Stimulated activated CD4-positive, alpha-beta T cell treated with anti-CD3 and anti-CD28 coated beads, Interleukin-1b, Interleukin-23, amount 100 ng/mL, for 1 hour (primary cell): ENCODE measurements at places on chromosomes 3 and 15.
A peak's percentile ranks its signal among the peaks of the same experiment; 100 is the strongest.

- DNase-seq, result no peak
Observed at GRCh38 chr15:29037997-29038705, 152.4 kb downstream of the APBA2 start.

GRCh38 chr3:107208100-107208499 is 169.1 kb upstream of the CCDC54 start:
- DNase-seq, result no peak

DNA sequence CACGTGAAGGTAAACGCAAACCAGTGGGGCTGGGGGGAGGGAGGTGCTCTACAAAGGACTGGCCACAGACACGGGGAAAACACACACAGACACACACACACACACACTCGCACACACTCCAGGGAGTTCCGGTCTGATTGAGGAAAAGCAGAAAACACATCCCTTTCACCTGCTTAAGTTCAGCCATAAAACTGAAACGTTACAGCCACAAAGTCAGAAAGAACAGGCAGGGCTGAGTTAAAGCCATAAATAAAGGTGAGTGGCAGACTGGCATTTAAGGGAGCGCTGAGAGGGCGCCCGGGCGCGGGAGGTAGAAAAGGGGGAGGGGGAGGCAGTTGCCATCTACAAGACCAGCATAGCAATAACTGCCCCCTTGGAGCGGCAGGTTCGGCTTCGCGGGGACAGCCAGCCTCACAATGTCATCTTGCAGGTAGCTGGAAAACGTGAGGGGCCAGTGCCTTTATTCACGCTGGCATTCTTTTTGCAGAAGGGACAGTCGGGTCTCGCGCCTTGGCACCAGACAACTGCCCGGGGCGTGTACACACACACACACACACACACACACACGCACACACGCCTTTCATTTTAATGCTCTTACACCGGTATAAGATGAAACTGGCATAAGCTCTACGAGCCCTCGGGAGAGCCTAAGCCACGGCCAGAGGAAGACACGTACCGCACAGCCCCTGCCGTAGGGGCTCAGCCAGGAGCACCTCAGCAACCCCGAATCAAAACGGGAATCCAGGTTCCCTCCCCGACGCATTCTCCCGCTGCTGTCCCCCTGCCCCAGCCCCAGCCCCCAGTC is 866 bp downstream of the TNIK start:
- peak; percentile 22 for DNase-seq

DNA sequence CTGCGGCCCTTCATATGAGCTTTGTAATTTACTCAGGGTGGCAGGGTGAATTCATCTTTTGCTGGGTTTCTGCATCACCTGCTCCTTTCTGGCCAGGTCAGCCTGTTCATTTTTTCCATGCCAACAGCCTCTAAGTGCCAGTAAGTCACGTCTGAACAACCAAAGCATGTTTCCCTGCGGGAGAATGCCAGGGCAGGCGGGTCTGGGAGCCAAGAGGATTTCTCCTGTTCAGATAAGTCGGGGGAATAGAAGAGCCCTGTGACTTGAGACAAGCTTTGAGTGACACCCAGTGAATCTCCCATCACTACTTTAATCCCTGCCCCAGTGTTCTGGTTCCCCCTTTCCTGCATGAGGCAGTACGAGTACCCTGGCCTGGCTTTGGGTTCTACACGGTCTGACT is 153.1 kb downstream of the PGPEP1L start:
- no peak for DNase-seq

GRCh38 chr3:157075693-157076420 is 84.1 kb downstream of the CCNL1 start:
- DNase-seq, result no peak

DNA sequence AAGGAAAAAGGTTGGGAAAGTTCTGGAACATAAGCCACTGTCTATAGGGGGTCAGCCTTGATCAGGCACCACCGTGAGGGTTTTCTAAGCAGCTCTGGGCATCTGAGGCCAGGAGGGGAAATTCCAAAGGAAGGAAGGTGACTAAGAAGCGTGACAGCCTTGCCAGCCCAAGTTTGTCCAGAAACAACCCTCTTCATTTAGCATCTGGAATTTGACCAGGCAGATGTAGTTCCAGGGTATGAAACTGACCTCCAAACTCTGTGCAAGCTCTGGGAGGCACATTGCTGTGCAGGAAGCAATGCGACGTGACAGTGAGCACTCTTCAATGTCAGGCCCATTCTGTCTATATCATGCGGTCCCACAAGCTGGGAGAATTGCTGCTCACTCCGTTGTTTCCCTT is 85.4 kb upstream of the TPM1 start:
- no peak for DNase-seq

GRCh38 chr3:49263159-49263889 is 13.7 kb downstream of the C3orf62 start:
- DNase-seq, result no peak

DNA sequence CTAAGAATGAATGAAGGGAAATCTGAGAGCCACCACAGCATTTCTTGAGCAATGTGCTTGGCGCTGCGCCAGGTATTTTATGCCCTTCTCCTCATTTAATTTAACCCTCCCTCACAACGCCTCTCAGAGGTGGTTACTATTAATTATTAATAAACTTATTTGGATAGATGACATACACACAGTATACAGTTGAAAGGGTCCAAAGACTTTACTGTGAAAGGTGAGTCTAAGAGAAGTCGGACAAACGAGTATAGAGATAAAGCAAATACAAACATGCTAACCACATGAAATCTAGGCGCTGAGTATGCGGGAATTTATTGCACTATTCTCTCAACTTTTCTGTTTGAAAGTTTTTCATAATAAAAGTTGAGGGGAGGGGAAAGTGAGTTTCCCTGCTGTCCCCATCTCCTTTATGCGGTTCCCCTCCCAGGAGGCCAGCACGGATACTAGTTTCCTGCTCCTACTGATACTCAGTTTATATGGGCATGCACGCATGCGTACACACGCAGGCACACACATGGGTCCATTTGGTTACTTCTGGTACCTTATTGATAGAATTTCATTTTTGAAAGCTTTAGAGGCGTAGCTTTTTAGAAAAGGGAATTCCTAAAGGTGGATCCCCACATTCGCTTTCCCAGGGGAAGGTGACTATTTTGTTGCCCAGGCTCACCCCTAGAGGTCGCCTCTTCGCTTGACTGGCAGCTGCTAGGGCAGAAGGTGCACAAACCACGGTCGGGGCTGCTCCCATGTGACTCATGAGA is 28.5 kb upstream of the KCTD6 start:
- DNase-seq, result peak; percentile 36

GRCh38 chr3:39548282-39548681 is 80.8 kb downstream of the MOBP start:
- DNase-seq, result no peak

GRCh38 chr15:51600114-51600513 is 22.5 kb downstream of the DMXL2 start:
- no peak for DNase-seq

DNA sequence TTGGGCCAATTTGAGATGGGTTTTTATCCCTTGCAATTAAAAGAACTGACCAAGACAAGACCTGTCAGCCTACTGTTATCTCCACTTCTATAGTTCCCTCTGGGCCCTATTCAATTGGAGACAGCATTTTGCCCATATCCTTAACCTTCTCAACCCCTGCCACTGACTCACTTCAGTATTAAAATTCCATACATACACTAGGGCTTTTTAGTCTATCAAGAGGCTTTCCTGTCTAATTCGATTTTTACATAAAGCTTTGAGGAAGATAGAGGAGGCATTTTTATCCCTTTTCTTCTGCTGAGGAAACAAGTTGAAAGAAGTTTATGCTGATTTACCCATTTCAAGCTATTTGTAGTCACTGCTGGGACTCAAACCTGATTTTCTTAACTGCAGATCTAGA is 51.1 kb downstream of the GTF2E1 start:
- DNase-seq, result no peak

DNA sequence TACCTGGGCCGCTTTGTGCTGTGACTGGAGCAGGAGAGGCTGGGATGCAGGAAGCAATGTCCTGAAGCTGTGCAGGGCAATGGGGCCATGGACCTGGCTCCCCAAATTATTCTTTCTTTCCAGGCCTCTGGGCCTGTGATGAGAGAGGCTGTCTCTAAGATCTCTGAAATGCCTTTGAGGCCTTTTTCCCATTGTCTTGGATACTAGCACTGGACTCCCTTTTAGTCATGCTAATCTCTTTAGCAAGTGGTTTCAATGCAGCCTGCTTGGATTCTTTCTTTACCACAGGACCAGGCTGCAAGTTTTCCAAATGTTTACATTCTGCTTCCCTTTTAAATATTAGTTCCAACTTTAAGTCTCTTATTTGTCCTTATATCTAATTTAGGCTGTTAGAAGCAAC is 64.8 kb upstream of the SGO1 start:
- DNase-seq, result no peak

- no peak for DNase-seq
Observed at GRCh38 chr3:185949515-185949914, 11.7 kb upstream of the TRA2B start.

- DNase-seq, result no peak
Observed at GRCh38 chr3:100932491-100932890, 60.7 kb downstream of the ABI3BP start.

GRCh38 chr3:121895121-121895520 is 920 bp downstream of the SLC15A2 start:
- DNase-seq, result no peak

DNA sequence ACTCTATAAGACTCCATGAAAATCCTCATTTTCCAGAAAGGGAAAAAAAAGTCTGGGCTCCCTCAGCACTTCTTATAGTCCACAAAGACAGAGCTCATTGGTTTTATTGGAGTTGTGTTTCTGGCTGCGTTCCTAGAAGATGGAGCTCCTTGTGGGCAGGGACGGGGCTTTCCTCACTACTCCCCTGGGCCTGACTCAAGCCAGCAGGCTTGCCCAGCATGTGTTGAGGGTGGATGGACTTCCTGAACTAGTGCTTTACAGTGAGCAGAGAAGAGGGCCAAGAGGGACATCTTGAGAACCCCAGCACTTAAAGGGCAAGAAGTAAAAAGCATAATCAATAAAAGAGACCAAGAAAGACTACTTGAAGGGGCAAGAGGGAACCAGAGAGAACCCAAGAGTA is 43.2 kb upstream of the EPHB1 start:
- DNase-seq, result no peak

DNA sequence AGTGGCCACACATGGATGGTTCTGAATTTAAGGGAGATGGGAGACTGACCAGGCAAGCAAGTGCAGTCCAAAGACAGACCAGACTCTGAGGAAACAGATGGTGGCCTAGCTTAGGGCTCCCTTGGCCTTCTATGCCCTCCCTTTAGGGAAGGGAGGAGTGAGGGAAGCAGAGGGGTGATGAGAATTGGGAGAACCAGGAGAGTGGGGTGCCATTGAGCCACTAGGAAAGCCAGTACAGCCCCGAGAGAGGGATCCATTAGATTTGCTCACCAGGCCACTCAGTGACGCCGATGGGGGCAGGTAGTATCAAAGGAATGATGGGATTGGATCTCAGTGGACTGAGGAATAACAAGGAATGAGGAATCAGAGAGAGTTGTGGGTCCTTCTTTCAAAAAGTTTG is 30.4 kb upstream of the HERC1 start:
- no peak for DNase-seq

- DNase-seq, result no peak
Observed at GRCh38 chr3:63762934-63763550, 56.1 kb upstream of the C3orf49 start.

DNA sequence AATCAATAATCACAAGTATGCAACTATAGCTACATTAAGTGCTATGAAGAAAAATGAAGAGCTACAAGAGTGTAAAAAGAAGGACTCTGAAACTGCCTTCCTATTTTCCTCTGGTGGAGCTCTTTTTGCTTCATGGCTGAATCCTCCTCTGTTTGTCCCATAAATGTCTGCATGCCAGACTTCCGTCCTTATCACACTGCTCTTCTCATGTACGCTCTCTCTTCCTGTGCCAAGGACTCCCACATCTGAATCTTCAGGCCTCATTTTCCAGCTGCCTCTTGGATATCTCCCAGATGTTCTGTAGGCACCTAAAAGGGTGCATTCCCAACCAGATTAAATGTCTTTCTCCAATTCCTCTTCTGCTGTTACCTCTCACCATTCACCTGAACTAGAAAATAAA is 123.7 kb downstream of the MECOM start:
- no peak for DNase-seq

- no peak for DNase-seq
Observed at GRCh38 chr3:175404027-175404426, 544.9 kb downstream of the NAALADL2 start.
